ENCODE measurements at places on chromosomes 2 and 18.

GRCh38 chr2:208515099-208515498, 108.5 kb downstream of the PTH2R start:
- DNase-seq = no peak

DNA sequence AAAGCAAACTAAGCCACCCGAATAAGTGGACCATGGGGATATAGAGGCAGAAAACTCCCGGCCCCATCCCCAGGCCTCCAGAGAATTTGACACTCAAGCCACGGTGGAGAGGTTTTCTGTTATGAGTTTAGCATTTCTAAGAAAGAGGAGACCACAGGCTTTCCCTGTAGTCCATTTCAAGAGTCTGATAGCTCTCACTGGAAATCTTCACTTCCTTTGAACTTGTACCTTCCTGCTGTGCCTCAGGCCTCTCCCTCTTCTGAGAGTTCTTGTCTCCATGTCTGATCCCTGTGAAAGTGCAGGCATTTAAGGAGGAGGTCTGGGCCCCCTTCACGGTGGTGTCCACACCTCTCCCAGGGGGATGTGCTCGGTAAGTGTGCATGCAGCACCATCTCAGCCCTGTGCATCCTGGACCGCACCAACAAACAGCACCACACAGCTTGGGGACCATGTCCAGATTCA, 113.7 kb downstream of the BCL2 start:
- no peak for DNase-seq

DNA sequence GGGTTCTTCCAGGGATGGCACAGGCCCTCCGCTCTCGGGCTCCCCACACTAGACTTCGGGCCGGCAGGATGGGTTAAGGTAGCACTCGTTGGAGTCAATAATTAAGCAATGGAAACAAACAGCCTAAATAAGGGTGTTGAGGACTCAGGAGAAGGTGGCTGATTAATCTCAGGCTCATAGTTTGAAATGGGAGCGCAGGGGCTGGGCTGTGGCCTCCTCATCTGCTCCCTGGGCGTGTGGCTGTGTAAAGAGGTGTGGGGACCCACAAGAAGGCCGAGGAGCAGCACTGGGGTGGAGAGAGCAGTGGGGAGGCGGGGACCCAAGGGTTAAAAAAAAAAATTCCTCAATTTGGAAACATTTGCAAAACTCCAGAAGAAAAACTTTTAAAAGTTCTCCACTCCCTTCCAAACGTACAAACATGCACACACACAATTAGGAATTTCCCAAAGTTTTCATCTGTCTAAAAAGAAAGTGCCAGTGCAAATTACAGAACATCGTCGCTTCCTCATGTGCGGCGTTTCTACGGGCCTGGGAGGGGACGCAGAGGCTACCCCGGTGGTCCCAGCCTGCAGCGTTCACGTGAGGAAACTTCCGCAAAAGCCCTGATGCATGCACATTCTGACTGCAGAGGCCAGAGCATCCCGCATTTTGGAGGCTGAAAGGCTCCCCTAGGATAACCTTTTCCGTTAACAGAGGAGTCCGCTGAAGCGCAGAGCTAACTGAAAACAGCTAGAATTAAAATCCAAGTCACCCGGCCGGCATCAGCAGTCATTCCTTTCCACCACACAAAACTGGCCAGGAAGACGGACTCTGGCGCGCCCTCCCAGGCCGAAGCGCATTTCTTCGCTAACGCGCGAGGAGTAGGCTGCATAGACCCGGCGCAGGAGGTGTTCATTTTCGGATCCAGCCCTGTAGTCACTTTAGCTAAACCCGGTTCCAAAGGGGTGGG, 1.0 kb upstream of the TUBB6 start:
- no peak for DNase-seq

- DNase-seq = no peak
Observed at GRCh38 chr2:46486436-46486835, 7.1 kb downstream of the TMEM247 start.

GRCh38 chr18:24039671-24040070, 25.1 kb downstream of the TTC39C start:
- DNase-seq = no peak

- no peak for DNase-seq
Observed at GRCh38 chr2:209473930-209474419, 50.1 kb downstream of the MAP2 start.

- DNase-seq = no peak
Observed at GRCh38 chr2:27170581-27171337, 22.0 kb downstream of the TCF23 start.

- no peak for DNase-seq
Observed at GRCh38 chr18:8391068-8391467, 218.2 kb upstream of the RAB12 start.

- DNase-seq = no peak
Observed at GRCh38 chr2:14867853-14868252, 235.3 kb downstream of the LRATD1 start.

DNA sequence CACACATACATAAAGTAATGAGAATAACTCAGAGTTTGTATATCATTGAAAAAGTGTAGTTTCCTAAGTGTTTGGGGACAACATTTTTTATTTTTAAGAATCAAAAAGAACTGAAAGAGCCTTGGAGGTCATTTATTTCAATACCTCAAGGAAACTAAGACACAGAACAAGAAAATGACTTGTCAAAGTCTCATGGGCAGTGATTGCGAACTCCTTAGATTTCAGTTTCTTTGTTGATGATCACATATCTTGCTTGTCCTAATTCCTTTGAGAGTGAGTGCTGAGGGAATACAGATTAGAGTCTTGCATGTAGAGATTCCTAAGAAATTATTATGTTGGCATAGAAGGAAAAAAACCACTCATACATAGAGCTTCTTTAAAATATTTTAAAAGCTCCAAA, 243.8 kb downstream of the CAMKMT start:
- DNase-seq = no peak

GRCh38 chr2:54878182-54878581, 154.7 kb downstream of the EML6 start:
- DNase-seq = no peak

DNA sequence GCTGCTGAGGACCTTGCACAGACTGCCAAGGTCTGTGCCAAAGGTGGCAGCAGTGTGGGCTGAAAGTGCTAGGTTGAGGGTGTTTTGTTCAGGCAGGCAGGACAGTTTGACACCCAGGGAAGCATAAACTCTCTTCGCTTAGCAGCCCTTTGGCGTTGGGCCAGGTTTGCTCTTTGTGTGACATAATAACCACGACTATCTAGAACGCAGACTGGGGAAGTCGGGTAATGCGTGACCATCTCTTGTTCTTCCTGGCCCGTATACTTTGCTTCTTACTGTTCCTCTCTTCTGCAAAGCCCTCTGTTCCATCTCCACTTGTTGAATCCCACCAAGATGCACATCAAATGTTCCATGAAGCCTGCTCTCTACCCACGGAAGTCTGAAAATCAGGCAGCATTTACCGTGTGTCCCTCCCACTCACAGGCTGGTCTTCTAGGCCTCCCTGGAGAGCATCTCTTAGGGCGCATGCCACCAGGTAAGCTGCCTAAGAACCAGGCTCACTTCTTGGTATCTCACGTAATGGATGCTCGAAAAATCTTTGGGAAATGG, 96.7 kb upstream of the LMAN1 start:
- no peak for DNase-seq

DNA sequence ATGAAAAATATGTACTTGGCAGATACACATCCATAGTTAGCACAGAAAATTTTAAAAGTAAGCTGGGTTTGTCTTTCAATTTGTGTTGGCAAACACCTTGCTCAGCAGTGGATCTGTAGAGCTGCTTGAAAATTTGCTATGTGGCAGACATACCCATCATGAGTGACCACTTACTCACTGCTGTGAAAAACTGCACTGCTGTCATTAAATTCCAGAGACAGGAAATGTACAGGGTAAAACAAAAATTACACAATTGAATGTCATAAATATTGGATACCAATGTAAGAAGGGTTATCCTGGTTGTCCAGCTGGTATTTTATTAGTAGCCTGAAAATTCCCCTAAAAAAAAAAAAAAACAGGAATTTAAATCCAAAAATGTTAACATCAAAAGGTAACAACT, 24.5 kb downstream of the NIF3L1 start:
- no peak for DNase-seq

DNA sequence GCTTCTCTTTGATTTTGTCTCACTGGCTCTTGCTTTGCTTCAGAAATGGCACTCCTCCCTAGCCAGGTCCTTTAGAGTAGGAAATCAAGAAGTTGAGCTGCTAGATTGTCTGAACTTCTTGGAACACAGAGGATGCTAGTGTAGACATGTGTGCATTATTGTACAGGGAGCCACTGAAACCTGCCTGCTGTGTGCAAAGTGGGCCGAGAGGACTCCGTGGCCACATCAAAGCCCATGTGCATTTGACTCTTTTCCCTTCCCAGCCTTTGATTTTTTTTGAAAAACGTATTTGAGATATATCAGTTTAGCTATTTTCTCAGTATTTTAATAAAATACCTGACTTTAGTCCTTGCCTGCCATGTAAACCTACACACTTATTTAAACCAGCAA, 83.1 kb downstream of the TMEM247 start:
- no peak for DNase-seq

GRCh38 chr2:142741764-142742269, 135.6 kb upstream of the KYNU start:
- no peak for DNase-seq

DNA sequence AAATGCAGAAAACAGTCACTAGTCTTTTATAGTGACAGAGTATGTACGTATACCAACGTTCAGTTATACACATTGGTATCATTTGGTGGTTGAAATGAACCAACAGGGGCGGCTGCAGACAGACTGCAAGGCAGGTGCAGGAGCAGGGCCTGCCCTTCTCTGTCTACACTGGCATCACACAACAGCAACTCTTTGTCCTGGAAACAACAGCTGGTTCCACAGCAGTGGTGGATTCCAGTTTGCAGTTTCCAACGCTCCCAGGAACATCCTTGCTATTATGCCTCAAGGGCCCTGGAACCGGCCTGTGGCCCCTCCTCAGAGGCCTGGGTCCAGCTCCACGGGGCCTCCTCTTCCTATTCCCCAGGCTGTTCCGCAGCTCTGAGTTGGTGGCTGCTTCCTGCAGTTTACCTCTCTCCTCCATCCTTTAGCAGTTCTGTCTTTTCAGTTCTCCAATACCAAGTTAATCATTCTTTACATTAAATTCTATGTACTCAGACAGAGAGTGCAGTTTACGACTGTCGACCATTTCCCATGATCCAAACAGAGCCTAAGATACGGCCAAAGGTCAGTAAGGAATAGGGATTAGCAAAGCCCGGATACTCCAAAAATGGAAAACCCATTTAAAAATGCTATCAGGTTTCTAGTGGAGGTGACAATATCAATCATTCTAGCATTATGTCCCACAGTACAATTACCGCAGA, 87.8 kb downstream of the NOL10 start:
- DNase-seq = no peak

GRCh38 chr2:141570474-141571131, 560.2 kb downstream of the LRP1B start:
- DNase-seq = no peak

- DNase-seq = no peak
Observed at GRCh38 chr2:180324182-180324581, 317.1 kb upstream of the CWC22 start.

- no peak for DNase-seq
Observed at GRCh38 chr2:241582806-241583205, 24.3 kb downstream of the BOK start.

DNA sequence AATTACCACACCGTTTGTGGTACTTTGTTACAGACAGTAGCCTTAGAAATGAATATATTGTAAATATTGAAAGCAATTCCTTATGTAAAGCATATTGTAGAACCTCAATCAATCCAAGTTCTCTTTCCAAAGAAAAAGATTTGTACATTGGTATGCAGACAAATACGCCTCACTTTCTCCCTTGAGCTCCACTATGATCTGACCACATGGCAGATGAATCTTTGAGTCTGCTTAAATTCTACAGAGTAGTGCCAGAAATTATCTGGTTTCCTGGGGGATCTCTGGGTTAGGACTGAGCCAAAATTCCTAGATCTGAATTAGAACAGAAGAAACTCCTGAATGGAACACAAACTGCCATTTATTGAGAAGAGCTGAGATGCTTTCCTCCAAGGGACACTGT, 99.0 kb downstream of the CPO start:
- DNase-seq = no peak

DNA sequence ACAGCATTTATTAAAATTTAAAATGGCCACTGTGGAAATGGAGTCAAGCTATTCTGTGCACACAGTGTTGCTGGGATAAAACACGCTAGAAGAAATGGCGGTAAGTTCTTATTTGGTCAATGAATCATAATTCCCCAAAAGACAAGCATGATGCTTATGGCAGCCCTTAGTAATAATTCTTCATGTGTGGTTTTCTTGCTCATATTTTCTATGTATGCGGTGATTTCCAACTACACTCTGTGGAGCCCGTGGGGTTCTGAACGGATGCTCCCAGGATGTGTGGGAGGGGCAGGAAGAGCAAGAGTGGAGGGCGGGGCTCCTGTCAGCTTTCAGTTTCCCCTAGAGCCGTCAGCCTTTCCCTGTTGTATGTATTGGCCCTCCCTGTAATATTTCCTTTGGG, 91.7 kb upstream of the RMDN2 start:
- no peak for DNase-seq

- no peak for DNase-seq
Observed at GRCh38 chr2:24690524-24690923, 102.7 kb downstream of the PTRHD1 start.

DNA sequence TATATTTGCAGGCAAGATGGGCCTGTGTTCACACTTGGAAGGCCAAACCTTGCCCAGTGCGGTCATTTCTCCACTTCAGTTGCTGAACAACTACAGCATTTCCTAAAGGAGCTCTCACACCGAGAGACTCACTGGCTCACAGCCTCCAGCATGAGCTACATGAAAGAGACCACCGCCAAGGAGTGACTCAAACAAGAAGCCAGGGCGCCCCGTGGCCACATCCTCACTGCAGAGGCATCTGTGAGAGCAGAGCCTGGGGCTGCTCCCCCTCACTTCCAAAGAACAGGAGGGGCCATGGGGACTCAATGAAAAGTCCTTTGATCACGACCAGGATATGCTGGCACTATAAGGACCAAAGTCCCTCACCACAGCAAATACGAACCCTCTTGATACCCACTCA, 50.0 kb downstream of the TMEM163 start:
- DNase-seq = peak; percentile 16

DNA sequence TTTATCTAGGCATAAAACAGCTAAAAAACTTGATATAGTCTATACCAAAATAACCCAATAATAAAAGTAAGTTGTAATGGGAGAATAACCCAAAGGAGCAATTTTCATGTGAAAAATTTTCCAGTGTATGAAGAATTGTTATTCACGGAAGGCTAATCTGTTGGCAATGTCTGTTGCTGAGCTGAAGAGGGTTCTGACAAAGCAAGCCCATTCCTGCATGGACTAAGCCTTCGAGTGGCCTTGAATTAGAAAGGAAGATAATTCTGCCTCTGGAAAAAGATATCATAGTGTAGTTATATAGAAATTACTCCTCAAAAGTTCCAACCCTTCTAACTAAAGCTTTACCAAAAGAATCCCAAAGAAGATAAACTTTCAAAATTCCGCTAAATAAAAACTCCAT, 101.5 kb downstream of the MAP2 start:
- DNase-seq = no peak

- DNase-seq = no peak
Observed at GRCh38 chr18:73110307-73110706, 242.5 kb upstream of the NETO1 start.

DNA sequence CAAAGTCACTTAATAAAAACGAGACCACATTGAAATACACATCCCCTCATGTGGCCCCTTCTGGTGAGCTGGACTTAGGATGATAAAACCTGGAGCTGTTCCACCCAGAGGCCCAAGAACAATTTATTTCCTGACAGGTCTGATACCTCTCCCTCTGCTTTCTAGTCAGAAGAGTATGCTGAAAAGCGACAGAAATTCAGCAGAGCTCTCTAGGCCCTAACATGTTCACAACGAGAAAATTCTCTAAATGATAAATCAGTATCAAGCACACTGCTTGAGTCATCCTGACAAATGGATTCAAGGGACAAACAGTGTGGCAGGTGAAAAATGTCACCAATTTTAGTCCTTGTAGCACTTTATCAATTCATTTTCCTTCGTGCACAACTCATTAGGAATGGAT, 233.5 kb downstream of the PID1 start:
- no peak for DNase-seq
